NCI-H774 (cell line): ENCODE measurements at places on chromosomes 12 and 14.

GRCh38 chr12:19064713-19065112 is 64.8 kb upstream of the PLEKHA5 start:
- DNase-seq = no peak

GRCh38 chr12:39588348-39588747 is 31.3 kb downstream of the ABCD2 start:
- no peak for DNase-seq

DNA sequence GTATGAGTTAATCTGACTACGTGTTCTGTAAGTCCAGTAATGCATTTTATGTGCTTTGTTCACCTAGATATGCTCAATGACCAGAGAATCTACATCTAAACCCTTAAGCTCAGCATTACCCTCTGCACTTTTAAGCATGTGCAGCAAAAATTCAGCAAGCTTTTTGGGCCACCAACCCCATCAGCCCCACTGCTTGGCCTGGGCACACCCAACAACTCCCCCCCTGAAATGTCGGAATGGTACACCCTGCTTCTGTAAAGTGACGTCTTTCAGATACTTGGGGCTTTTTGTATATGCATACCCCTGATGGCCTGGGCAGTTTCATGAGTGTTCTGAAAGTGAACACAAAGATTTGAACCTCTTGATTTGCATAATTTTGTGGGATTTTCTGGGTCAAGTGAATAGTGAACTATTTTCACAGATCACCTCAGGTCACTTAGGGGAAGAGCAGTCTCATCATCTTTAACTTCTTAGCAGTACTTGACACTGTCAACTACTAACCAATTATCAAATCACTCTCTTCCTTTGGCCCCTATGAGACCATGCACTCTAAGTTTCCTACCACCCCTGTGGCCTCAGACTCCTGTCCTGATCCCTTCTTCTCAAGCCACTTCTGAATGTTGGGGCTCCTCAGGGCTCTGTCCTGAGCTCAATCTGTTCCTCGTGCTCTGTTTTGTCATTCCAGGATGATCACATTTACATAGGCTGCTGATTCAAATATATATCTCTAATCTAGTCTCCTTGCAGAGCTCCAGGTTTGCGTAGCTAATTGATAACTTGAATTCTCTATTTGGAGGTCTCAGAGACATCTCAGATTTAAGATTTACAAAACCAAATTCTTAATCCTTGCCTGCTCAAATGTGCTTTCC is 36.3 kb upstream of the PPM1A start:
- no peak for DNase-seq

DNA sequence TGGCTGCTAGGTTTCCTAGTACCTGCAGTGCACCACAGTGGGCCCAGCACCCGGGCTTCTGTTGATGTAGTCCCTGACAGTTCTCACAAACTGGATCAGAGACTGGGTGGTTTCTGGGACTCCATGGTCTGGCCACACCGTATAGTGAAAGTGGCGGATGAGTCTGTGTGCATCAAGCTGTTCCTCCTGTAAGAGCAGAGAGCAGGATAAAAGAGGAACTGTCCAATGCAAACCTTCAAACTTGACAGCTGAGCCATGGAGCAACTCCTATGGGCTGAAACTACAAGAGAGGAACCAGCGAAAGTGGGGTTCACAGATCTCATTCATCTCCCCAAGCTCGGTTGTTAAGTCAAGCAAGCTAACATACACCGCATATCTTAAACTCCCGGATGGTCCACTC is 102.8 kb downstream of the PTPRB start:
- no peak for DNase-seq

GRCh38 chr12:113248842-113249435 is 27.7 kb downstream of the TPCN1 start:
- DNase-seq = no peak

DNA sequence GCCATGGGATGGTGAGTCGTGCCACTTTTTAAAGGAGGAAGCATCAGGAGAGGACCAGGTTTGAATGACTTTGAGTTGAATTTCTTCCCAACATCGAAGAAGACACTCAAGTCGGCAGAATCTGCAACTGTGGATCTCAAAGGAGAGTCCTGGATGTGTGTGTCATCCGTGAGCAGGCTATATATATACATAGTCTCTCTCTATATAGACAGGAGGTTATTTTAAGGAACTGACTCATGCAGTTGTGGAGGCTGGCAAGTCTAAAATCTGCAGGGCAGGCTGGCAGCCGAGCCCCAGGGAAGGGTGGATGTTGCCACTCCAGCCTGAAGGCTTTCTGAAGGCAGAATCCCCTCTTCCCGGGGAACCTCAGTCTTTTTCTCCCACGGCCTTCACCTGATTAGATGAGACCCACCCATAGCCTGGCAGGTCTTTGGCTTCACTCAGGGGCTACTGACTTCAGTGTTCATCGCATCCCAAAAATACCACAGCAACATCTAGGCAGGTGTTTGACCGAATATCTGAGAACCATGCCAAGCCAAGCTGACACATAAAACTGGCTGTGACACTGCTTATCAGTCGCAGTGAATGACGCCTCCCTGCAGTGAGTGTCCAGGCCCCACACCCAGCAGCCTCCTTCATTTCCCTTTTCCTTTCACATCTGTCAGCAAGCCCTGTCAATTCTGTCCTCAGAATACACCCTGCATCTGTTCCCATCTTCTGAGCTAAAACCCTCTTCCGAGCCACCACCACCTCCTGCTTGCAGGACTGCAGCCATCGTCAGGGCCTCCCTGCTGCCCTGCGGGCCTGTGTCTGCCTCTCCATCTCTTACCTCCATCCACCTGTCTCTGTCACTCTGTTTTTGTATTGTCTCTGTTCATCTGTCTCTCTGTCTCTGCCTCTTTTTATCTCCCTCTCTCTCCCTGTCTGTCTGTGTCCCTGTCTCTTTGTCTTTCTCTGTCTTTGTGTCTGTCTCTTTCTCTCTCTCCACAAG is 54.0 kb downstream of the ZNF664 start:
- no peak for DNase-seq

DNA sequence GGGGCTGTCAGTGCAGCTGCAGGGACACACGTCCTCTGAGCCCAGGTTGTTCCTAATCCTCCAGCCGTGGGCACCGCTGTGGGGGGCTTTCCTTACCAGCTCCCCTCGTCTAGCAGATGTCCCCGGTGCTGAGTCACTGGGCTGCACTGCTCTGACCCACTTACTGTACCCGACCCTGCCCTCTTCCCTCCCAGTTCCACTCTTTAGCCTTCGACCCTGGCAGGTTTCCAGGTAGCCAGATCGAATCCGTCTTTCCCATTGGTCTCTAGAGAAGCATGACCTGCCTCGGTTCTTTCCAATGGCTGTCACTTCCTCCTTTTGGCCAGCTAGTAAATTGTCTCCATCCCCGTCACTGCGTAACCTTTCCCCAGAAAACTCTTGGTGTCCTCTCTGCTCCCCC is 48.4 kb downstream of the ELK3 start:
- no peak for DNase-seq

DNA sequence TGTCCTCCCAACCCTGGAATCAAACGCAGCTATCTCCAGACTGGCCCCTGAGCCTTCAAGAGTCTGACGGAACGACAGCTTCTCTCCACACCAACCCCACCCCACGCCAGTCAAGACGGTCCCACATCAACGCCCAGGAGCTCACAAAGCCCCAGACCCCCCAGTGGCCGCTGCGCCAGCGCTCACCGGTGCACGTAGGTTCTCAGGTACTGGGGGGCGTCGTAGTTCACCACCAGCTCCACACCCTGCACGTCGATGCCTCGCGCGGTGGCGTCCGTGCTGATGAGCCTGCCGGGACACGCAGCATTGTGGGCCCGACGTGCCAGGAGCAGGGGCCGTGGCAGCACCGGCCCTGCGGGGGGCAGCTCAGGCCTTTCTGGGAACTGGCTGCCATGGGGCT is 4.2 kb downstream of the DDX51 start:
- DNase-seq = no peak

DNA sequence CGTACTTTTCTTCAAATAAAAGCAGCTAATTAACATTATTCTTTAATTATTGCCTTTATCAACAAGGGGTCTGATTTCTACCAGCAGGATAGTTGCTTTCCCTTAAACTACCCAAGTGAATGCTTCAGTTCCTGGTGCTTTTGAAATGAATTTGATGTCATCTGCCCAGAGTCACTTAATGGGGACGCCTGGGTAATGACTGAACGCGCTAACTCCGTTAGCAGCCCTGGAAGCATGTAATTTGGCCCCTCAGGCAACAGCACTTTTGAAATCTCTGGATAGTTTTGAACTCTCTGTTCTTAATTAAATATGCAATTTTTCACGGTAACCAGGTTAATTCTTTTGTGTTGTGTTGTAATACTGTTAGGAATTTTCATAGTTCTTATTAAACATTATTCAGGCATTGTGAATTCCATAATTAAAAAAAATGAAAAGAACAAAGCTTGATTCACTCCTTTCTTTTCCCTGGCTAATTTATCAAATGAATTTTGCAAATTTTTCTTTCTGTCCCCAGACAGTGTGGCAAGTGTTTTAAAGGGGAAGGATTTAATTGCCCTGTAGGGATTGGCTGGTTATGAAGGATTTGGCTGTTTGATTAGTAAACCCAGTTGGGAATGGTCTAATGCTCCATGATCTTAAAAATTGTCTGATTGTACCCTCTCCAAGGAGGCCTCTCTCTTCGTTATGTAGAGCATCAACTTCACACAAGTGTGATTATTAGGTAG is 137.5 kb upstream of the MYL2 start:
- no peak for DNase-seq

DNA sequence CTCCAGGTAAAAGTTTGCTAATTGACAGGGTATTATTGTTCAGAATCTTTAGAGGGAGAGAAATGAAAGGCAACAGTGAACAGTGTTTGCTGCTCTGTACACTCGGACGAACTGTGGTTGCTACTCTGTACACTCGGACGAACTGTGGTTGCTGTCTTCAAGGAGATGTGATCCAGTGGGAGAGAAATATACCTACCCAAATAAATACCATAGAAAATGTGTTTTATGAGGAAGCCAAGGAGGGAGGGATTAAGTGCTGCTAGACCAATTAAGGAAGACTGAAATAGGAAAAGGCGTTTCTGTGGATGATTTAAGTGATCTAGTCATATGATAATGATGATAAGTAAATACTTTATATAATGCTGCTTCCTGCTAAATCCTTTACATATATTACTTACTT is 2.7 kb downstream of the STK38L start:
- no peak for DNase-seq

GRCh38 chr12:75308279-75308678 is 21.8 kb downstream of the CAPS2 start:
- DNase-seq = no peak

- peak; percentile 67 for DNase-seq
These were observed 4.2 kb upstream of the BAZ2A start for GRCh38 chr12:56634242-56634836.

- DNase-seq = no peak
These were observed 5.9 kb downstream of the VTI1B start for GRCh38 chr14:67668559-67668958.

DNA sequence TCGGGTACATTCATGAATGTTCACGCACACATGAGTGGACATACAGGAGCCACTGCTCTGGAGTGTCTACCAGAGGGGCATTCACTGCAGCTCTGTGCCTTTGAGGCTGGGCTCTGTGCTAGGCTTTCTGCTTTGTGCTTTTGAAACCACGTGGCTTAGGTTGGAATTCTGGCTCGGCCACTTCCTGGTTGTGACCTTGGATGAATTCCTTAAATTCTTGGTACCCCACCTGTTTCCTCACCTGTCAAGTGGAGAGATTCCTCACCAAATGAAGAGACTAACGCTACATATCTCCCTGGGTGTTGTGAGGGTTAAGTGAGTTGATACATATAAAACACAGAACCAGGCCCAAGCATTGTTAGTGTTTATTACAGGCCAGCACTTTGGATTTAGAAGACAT is 842.8 kb downstream of the VRK1 start:
- DNase-seq = no peak

DNA sequence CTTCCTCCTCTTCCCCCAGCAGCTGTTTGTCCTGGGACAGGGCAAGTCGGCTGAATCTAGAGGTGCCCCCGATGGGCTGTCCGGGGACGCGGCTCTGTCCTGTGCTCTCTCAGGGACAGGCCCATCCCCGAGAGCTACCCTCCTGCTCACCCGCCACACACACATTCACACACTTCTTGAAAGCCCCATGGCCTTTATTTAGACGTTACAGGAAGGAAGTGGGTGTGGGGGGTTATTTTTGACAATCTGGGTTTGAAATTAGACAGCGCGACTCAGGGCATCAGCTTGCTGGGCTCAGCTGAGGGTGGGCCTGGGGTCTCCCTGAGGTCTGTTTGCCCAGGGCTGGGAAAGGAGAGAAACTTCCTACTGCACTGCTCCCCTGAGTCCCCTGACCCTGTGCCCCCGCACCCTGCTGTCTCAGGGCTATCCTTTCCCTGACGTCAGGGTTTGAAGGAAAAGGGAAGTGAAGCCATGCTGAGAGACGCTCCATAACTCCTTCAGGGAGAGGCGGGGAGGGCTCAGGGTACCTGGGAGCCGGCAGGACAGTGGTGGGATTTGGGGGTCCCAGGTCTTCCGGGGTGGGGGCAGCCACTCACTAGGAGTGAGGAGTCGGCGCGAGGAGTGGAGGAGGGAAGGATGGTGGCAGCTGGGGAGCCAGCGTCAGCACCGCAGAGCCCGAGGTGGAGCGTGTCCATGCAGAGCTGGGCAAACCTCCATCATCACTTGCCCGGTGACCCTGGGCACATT is 8.1 kb downstream of the PTPN6 start:
- no peak for DNase-seq

DNA sequence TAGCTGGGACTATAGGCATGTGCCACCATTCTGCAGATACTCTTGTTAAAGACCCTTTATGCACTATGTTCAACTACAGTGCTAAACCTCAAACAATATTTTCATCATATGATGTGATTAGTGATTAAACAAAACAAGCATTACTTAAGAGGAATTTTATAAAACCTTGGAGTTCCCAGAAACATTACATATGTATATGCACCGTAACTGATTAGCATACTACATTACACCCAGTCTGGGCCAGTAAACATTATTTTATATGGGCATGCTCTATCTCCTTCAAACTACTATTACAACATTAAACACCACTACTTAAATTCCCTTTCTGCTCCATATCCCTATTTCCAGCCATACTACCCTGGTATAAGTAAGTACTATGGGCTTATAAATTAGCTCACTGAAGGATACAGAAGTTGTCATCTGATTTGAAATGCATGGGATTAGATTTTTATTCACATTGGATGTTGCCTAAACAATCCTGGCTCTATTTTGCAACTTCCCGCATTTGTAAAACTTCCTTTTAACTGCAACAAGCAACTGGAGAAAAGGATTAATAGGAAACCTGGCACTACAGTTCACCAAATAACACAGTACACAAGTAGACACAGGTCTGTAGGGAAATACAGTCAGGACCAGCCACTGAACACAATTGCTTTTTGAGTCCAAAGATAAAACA is 205.8 kb downstream of the MED13L start:
- no peak for DNase-seq

- no peak for DNase-seq
These were observed 42.1 kb downstream of the CCDC91 start for GRCh38 chr12:28232211-28232928.
